HuH-7.5 (cell line): ENCODE measurements at places on chromosomes 5 and 9.

- DNase-seq = no peak
Measured at GRCh38 chr9:71681708-71682272, 86.5 kb downstream of the CEMIP2 start.

GRCh38 chr9:128554155-128554862, 1.9 kb downstream of the SPTAN1 start:
- peak; percentile 75 for DNase-seq

- DNase-seq = no peak
Measured at GRCh38 chr9:78143281-78144007, 92.4 kb upstream of the CEP78 start.

DNA sequence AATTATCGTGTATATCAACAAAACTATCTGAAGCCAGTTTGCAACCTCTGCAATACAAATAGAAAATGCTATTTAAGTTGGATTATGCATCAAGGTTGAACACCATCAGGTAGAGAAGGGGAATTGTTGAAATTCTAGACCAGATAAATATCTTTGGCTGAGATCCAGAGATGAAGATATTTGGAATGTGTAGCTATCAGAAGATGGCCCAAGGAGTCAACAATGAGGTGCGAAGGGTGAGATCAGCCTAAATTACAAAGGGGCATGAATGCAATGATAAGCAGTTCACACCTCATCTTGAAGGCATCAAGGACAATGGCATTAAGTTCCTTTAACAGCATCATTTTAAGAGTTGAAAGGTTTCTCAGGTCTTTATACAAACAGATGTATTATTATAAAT, 572.1 kb upstream of the DMAC1 start:
- DNase-seq = no peak

- DNase-seq = no peak
Measured at GRCh38 chr5:24712047-24712446, 67.3 kb upstream of the CDH10 start.

- DNase-seq = no peak
Measured at GRCh38 chr5:77644371-77645157, 6.1 kb upstream of the OTP start.

DNA sequence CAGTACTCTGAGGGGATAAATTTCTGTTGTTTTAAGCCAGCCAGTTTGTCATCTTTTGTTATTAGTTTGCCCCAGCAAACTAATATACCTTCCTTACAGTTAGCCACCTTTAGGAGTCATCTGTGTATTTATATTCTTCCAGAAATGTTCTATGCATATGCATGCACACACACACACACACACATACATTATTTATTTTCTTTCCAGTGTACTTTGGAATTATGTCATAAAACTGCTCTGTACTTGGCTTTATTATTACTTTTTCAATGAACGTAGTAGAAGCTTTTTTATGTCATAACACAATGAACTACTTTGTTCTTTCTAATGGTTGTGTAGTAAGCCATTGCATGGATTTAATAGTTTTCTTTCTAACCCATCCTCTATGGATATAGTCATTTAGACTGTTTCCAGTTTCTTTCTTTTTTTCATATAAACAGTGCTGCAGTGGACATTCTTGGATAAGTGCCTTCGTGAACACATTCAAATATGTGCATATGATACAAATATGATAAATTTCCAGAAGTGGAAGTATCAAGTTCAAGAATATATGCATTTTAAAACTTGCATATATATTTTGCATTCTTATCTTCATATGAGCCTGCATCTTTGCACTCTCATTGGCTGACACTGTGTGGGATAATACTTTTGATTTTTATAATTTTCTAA, 26.6 kb upstream of the DAB2 start:
- DNase-seq = no peak

- DNase-seq = no peak
Measured at GRCh38 chr5:72013766-72014624, 93.3 kb upstream of the MAP1B start.

GRCh38 chr5:171586436-171586835, 167.0 kb downstream of the FGF18 start:
- no peak for DNase-seq

- no peak for DNase-seq
Measured at GRCh38 chr5:172144291-172144815, 43.7 kb downstream of the STK10 start.

GRCh38 chr5:172043865-172044264, 37.4 kb upstream of the FBXW11 start:
- no peak for DNase-seq

- DNase-seq = no peak
Measured at GRCh38 chr5:83947763-83948162, 227.1 kb upstream of the HAPLN1 start.

DNA sequence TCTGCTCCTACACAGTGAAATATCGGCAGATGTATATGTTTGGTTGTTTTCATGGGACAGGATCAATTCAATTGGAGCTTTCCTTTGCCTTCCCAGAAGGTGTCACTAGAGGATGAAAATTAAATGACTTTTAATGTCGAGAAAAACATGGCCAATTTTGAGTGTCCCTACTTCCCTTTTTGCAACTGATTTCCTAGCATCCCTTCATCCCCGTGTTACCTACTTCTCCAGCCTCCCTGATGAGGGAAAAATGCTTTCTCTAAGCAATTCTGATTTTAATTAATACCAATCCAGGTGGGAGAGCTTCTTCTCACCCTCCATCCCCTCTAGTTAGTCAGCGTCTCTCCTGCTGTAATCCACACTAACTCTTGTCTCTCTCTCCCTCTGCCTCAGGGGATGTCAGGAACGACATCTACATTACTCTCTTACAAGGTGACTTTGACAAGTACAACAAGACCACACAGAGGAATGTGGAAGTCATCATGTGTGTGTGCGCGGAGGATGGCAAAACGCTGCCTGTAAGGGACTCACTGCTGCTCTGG, 64.9 kb downstream of the DOCK2 start:
- no peak for DNase-seq

GRCh38 chr5:62082370-62082801, 223.6 kb upstream of the KIF2A start:
- no peak for DNase-seq

DNA sequence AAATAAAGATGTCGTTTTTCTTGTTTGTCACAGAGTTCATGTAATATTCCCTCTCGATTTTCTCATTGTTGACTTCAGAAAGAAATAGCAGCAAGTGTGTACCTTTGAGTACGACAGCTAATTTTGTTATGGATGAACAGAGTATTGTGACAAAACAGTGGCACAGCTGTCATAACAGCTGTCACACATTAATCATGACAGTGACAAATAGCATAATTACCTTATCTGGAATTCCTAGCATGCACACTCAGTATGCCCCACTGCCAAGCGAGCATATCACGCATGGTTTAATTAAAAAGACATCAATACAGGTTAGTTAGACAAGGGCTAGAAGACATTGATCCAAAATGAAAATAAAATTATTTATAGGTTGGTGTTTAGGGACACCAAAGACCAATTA, 375.1 kb downstream of the SPATA31D1 start:
- no peak for DNase-seq

DNA sequence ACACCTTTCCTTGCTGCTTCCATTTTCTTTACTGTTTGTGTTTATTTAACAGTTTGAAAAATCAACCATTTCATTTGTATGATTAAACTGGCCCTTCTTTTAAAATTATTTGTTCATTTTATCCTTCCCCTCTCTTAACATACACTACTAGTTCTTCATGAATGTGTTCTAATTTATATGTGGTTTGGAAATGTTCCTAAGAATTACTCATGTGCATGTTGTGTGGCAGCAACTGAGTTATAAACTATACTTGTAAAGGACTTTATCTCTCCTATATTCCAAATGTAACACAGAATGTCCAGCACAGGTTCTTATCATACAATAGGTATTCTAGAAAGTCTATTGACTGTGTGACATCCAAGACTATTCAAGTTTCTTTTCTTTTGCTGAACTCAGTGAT, 358.2 kb upstream of the MEF2C start:
- DNase-seq = no peak

DNA sequence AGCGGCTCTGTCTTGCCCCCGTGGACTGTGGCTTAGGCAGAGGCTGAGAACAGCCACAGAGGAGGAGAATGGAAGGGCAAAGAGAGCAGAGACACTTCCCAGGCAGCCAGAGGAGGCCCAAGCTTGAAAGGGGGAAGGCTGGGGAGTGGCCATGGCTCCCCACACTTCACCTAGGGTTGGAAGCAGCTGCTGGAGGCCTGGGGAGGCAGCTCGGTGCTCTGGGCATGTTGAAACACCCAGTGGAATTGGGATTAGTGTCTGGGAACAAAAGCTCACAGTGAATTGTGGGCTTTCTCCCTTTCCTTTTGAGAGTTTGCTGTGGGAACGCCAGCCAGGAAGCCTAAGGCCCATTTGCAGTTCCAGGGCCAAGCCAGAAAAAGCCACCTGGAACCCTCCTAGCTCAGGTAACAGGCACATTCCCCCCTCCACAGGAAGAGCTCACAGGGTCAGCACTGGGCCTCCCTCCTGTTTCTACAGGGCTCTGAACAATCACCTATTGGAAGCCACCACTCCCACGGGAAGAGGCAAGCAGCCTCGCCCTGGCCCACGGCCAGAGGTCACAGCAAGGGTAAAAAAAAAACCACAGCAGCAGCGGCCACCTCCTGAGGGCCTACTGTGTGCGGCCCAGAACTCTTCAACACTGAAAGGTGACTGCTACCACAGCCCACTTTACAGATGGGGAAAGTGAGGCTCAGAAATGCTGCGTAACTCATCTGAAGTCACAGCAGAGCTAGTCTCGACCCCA, 20.2 kb downstream of the EEIG1 start:
- no peak for DNase-seq

DNA sequence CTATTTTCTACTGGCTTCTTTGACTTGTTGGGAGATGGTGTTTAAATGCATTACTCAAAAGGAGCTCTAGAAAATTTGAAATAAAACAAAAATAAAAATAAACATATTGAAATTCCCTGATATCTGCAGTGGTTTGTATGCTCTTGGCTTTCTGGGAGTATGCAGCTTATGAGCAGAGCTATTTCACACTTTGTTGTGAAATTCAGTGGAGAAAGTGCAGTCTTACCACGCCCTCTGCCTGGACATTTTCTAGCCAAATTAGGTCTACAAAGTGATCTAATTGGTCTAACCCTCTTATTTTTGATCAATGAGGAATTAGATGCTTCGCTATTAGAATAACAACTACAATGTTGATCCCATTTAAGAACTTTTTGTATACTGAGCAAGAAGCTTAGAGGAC, 66.8 kb downstream of the INSYN2B start:
- DNase-seq = no peak
